ENCODE measurements at places on chromosomes 11 and 22. TPM values are rescaled to one million over a fixed set of nuclear protein-coding genes. Genes with fewer than 3 reads are reported as not detected.

PRG3 gene
- total RNA-seq: not detected

PHF21B gene
- not detected for total RNA-seq

CABP7 gene
- not detected for total RNA-seq

C22orf42 gene
- not detected for total RNA-seq

OR2AG2 gene
- not detected for total RNA-seq

POU2AF1 gene
- total RNA-seq: 404 TPM

MACROD1 gene
- 6.8 TPM for total RNA-seq

FTH1 gene
- 1,265 TPM for total RNA-seq

CREB3L1 gene
- not detected for total RNA-seq

RNASEH2C gene
- 81.6 TPM for total RNA-seq

FOLR2 gene
- 0.75 TPM for total RNA-seq

SMTNL1 gene
- total RNA-seq: not detected

EPS8L2 gene
- total RNA-seq: 13.9 TPM

ELFN2 gene
- total RNA-seq: 0.12 TPM

FAM180B gene
- 0.20 TPM for total RNA-seq

UPK3A gene
- total RNA-seq: not detected

PKDREJ gene
- not detected for total RNA-seq

SDF2L1 gene
- total RNA-seq: 15.2 TPM

CASP5 gene
- total RNA-seq: 0.29 TPM

SCUBE2 gene
- total RNA-seq: not detected

PRODH gene
- not detected for total RNA-seq

NXPE1 gene
- total RNA-seq: not detected

APOA5 gene
- total RNA-seq: not detected

CCDC81 gene
- total RNA-seq: 0.84 TPM

C22orf23 gene
- not detected for total RNA-seq

HEPACAM gene
- not detected for total RNA-seq

MAJIN gene
- total RNA-seq: 0.71 TPM

RBFOX2 gene
- not detected for total RNA-seq

KCNJ1 gene
- not detected for total RNA-seq

PHLDB1 gene
- total RNA-seq: 2.4 TPM

FIBIN gene
- not detected for total RNA-seq

FREY1 gene
- 6.6 TPM for total RNA-seq

Measured in B cell (primary cell).